ENCODE measurements at places on chromosomes 7 and 10. TPM values are rescaled to one million over a fixed set of nuclear protein-coding genes. Genes with fewer than 3 reads are reported as not detected.

The ACSM6 gene
- not detected for total RNA-seq

The HTR5A gene
- total RNA-seq, result not detected

The ESYT2 gene
- 77.9 TPM for total RNA-seq

The IL2RA gene
- not detected for total RNA-seq

The LIPN gene
- not detected for total RNA-seq

The SPDYE16 gene
- total RNA-seq, result not detected

All from RPMI7951 (cell line).